ENCODE measurements at places on chromosomes 3 and 15. TPM values are rescaled to one million over a fixed set of nuclear protein-coding genes. Genes with fewer than 3 reads are reported as not detected.

The ITIH1 gene
- 0.16 TPM for total RNA-seq

The SST gene
- not detected for total RNA-seq

The TM6SF1 gene
- 19.6 TPM for total RNA-seq

The SLC22A14 gene
- 0.31 TPM for total RNA-seq

The ATP8B4 gene
- not detected for total RNA-seq

The FSIP1 gene
- 0.16 TPM for total RNA-seq

The BTLA gene
- under 0.01 TPM for total RNA-seq

The ZNF710 gene
- 6.6 TPM for total RNA-seq

The PLA2G4E gene
- total RNA-seq: not detected

The DUOX2 gene
- not detected for total RNA-seq

All from bladder microvascular endothelial cell (primary cell).